Activated T-cell treated with anti-CD3 and anti-CD28 coated beads, Interleukin-2, amount 50 U/mL, for 24 hours (primary cell): ENCODE measurements at places on chromosomes 12 and 14.

GRCh38 chr12:100359248-100359647 lies 2.4 kb downstream of the SLC17A8 start:
- DNase-seq, result no peak

DNA sequence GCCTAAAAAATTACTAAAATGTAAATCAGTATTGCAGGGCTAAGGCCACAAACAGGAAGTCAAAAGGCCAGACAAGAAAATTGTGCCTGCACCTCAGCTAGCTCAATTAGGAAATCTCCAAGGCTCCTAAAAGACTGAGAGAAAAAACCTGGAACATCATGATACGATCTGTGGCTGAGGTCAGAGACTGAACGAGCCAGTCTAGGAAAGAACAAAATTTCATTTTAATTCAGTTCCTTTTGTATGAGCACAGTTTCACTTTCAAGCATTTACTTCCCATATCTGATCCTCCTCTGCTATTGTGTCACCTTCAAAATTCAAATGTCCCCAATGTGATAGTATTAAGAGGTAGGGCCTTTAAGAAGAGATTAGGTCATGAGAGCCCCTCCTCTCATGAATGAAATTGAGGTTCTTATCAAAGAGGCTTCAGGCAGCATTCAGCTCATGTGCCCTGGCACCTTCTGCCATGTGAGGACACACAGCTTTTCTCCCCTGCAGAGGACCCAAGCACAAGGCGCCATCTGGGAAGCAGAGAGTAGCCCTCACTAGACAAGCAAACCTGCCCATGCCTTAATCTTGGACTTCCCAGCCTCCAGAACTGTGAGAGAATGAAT lies 14.8 kb downstream of the PRKAB1 start:
- DNase-seq, result no peak

GRCh38 chr12:5960783-5961182 lies 15.7 kb upstream of the ANO2 start:
- no peak for DNase-seq

DNA sequence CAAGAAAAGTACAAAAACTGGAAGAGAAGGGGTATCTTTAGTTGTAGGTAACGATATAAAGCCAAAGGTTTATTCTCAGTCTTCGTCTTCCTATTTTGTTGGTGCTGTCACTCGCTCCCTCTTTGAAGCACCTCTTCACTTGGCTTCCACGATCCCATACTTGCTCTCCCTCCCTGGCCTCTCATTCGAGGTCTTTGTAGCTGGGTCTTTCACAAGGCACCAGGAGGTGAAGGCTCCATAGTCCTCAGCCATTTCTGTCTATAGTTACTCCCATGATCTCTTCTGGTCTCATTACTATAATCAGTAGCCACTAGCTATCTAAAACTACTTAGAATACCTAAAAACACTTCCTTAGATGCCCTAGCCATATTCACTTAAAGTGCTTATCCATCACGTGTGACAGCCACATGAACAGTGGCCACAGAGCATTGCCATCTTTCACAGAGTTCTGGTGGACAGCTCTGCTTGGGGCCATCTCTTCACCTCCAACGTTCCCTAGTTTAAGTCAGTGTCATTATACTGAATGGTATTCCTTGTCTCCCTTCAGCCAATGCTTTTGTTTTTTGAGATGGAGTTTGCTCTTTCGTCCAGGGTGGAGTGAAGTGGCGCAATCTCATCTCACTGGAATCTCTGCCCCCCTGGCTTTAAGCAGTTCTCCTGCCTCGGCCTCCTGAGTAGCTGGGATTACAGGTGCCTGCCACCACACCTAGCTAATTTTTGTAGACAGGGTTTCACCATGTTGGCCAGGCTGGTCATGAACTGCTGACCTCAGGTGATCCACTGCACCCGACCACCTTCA lies 57.1 kb downstream of the ATP2A2 start:
- DNase-seq, result no peak

DNA sequence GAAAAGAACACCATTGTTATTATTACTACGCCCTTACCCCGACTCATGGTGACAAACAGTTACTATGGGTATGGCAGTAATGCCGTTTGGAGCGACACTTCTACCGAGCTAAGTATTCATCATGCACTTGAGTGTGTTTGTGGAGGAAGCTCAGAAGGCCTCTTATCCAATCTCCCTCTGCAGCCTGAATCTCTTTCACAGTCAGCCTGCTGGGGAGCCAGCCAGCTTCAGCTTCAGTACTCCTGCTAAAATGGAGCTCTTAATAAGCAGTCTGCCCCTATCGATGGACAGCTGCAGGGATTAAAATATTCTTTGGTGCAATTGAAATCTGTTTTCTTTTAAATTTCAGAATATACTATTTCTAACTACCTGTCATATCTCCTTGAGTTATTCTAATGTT lies 24.7 kb upstream of the ATP5MC2 start:
- no peak for DNase-seq

DNA sequence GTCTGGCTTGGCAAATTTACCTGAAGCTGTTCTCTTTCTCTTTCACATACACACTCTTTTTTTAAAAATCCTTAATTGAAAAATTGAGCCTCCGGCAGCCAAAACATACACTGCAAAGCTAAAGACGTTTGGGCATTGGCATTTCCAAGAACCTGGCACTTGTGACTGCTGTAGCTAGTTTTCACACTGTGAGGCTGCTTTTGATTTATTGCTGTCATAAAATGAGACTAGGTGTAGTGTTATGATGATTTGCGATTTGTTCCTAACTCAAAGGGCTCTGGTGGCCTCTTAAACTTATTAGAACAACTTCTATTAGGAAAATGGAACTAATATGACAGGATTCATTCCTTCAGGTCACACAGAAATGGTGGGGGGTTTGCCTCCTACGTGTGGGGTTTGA lies 377.1 kb upstream of the FAR2 start:
- DNase-seq, result no peak

DNA sequence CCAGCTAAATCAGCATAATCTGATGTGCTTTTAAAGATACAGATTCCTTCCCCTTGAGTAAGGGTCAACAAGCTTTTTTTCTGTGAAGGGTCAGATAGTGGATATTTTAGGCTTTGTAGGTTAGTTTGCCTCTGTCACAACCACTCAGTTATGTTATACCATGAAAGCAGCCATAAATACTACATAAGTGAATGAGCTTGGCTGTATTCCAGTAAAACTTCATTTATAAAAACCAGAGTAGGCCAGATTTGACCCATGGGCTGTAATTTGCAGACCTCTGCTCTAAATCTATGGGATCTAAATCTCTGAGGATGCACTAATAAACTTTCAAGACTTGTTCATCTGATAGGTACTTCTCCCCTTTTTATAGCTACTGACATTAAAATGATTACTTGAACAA lies 47.7 kb downstream of the LEMD3 start:
- no peak for DNase-seq

DNA sequence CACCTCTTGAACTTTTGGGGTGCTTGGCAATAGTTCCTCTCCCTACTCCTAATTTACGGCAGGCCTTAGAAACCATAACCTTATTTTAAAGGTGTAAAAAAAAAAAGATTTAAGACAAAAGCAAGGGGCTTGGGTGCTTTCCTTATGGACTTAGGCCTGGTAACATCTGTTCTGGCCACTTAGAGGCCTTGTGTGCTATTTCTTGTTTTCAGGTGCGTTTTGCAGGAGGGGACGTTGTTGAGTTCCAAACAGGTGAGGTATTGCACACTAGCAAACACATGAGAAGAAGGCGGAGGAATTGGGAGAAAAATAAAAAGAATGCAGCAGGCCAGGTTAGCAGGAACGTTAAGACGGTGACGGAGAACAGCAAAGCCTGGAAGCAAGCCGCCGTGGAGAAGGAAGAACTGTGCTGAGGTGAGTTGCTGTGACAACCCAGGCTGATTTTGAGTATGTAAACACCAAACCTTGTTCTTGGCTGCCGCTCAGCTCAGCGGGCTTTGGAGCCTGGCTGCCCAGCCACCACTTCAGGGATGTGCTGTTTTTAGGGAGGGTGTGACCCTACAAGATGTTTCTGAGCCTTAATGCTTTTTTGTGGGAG lies 17.3 kb downstream of the EMG1 start:
- DNase-seq, result no peak

DNA sequence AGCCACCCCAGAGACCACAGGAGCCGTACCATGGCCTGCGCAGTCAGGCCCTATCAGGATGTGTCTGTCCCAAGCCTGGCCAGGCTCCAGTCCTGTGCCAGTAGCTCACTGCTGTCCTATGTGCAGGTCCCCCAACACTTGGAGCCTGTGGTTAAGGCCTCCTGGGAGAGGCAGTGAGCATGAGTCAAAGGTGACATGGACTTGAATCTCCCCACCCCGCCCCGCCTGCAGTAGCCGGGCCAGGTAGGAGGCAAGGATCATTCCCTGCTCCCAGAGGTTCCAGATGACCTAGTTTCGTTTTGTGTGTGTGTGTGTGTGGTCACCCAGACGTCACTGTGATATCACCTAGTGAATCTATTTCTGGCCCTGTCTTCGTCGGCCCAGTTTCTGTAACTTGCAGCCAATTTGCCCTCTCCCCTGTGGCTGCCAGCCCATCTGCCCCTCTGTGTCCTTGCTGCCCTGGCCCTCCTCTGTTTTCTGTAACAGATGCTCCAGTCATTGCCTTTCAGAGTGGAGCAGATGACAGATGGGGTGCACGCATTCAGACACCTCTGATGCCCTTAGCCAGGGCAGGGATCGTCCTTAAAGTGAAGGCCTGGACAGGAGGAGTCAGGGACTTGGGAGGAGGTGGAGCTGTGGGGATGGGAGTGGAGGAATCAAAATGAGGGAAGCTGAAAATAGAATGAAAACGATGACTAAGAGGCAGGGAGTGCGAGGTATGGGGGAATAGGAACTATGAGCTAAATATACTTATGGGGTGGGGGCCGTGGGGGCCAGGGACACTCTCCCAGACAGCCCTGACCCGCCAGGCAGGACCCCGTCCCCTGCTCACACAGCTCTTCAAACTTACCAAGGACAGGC lies 37.4 kb downstream of the SLC6A12 start:
- DNase-seq, result no peak

DNA sequence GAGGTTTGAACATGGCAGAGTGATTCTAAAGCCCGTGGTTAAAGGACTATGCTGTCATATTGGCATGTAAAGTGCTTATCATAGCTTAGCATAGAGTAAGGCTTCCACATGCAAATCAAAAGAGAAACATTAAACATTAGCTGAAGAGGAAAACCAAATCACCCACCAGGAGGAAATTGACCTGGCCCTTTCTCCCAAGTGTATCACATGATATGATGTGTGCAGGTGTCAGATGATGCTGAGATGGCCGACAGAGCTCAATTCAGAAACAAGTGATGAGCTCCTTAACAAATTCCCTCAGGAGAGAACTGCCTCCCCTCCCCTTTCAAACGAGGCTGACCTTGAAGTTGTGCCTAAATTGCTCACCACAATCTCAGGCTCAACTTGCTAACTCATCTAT lies 217.1 kb upstream of the BTG1 start:
- no peak for DNase-seq

- DNase-seq, result no peak
Measured at GRCh38 chr14:54010981-54011380, 54.4 kb upstream of the BMP4 start.

- no peak for DNase-seq
Measured at GRCh38 chr12:54660320-54660962, 12.3 kb upstream of the DCD start.

DNA sequence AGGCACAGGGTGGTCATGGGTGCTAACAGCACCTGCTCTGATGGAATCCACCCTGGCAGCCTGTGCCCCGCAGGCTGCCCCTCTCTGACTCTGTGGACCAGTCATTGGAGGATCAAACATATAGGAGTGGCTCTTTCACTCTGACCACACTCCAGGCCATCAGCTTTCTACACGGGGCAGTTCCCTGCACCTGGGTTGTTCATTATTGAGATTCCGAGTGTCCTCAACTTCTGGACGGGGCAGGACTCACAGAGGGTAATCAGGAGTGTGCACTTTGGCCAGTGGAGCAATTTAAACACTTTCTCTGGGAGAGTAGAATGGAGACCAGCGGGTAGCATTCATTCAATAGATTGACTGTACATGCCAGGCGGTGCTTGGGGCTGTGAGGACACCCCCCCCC lies 94.8 kb downstream of the NINJ2 start:
- no peak for DNase-seq

DNA sequence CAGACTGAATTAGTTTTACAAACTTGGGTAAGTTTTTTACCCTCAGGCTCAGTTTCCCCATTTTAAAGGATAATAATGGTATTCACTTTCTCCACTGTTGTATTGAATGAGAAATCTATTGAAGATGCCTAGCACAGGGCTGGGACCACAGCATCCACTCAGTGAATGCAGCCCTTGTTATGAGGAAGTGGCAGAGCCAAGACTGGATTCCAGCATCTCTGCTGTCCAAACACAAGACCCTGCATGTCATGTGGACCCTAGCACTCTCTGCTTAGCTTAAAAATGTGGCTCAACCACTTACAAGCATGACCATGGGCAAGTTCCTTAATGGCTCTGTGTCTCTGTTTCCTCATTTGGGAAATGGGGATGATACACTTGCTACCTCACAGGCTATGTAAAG lies 24.1 kb upstream of the TRIM9 start:
- DNase-seq, result no peak

- DNase-seq, result no peak
Measured at GRCh38 chr14:29810682-29811081, 117.0 kb downstream of the PRKD1 start.

DNA sequence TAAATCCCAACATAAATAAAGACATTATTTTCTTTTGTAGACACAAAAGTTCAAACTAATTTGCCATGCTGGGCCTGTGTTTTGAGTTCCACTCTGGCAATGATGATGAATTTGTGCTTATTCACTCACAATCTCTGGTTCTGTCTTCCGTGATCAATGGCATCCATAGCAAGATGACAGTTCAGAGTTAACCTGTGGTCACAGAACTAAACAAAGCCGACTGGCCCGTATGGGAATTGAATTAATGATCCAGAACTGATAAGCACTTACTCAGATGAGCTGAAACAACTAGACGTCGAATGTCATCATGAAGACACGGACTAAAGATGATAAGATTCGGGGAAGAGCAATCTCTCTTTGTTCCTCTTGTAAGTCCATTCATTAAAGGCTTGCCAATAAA lies 81.6 kb downstream of the CAPZA3 start:
- DNase-seq, result no peak

GRCh38 chr14:69789118-69789640 lies 7.9 kb downstream of the SLC10A1 start:
- DNase-seq, result no peak

DNA sequence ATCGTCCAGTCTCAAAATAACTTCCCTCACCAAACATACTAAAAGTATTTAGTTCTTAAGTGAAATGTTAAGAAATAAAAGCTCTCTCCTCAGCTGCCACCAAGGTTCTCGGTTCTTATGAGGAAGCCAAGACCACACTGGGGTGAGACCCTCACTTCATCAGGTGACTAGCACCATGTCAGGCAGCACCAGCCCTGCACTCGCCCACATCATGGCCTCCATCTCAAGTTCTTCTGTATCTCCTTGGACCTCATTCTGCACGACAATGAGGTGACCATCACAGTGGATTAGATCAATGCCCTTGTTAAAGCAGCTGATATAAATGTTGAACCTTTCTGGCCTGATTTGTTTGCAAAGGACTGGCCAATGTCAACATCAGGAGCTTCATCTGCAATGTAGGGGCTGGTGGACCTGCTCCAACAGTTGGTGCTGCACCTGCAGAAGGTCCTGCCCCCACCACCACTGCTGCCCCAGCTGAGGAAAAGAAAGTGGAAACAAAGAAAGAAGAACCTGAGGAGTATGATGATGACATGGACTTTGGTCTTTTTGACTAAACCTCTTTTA lies 12.4 kb downstream of the SEC23A start:
- DNase-seq, result no peak
